ENCODE measurements at places on chromosomes 4 and X.

GRCh38 chrX:96436105-96436504 lies 248.5 kb upstream of the DIAPH2 start:
- DNase-seq = no peak

DNA sequence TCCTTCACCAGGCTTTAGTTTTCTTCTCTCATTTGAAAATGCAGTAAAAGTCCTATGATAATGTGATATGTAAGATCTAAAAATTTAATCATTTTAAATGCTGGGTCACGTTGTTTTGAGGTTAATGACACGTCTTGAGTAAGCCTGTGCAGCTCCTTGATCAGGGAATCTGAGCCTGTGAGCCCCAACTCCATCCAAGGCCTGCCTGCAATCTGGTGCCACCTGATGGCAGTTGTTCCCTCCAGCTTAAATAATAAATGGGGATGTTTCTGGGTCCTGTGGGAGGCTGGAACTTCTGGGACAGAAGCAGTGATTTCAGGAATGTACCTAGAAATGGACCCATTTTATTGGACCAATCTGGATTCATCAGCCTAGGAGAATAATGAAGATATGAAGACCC lies 455.4 kb upstream of the ADGRL3 start:
- DNase-seq = no peak

GRCh38 chrX:13055486-13055885 lies 11.1 kb upstream of the FAM9C start:
- no peak for DNase-seq

GRCh38 chr4:176778063-176778462 lies 14.7 kb downstream of the VEGFC start:
- no peak for DNase-seq

DNA sequence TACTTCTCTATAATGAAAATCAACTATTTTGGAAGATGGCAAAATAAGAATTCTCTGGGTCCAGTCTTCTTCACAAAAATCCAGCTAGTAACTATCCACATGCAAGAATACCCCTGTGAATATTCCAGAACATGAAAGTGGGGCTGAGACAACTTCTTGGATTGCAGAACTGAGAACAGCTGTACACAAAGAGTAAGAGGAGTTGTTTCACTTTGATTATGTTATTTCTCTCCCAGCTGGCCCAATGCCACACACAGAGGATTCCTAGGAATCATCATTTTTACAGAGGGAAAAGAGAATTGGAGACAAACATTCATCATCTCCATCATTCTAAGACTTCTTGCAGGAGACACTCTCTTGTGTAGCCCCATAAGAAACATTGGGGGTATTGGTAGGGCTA lies 782.2 kb upstream of the LCORL start:
- no peak for DNase-seq
